ENCODE measurements at places on chromosomes 6 and 20.
A peak's percentile ranks its signal among the peaks of the same experiment; 100 is the strongest.

GRCh38 chr6:97677626-97678025 lies 394.6 kb upstream of the MMS22L start:
- no peak for DNase-seq

DNA sequence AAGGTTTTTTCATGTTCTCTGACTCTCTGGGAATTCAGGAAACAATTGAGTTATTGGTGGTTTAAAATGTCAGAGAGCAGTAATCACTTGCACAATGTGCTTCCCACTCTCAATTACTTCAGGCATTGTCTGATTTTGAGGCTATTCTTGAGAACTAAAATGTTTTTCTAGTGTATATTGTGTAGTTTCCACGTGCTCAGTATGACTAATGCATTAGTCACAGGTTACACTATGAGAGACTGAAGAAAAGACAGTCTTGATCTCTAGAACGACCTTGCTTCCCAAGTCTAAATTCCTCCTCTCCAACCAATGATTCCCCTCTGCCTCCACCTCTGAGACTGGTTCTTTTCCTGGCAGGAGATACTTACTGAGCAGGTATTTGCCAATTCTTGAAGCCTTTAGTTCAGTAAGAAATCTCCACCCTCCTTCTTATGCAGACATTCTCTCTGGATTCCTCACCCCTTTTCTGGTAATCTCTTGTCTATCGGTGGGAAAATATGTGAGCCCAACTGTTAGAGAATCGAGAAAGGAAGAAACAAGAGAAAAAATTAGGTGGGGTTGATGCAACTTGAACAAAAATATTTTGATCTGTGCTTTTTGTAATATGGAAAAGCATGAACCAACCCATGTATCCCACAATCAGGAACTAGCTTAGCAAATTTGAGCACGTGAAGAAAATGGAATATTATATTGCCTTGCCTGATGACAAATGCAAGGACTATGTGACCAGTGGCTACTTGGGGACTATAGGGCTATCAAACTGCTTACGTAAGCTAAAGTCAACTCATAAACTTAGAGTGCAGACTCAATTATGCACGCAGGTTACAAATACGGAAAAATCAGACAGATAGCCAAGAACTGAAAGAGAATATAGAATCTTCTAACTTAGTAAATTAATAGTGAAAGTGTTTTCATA lies 61.1 kb upstream of the SLC22A16 start:
- no peak for DNase-seq

DNA sequence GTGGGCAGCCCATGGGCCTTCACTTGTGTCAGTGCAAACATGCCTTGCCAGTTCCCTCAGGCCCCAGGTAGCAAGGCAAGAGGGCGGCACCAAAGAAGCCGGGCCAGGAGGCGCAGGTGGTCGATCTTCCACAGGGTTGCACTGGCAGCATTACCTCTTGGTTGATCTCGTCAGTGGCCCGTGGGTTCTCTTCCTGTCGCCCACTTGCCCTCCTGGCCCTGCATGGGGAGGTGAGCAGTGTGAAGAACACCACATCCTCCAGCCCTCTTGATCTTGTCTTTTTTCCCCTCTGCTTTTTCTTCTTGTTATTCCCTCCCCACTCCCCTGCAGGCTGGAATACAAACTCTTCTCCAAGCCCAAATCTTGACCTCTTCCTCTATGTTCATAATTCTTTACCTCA lies 3.0 kb upstream of the CST11 start:
- no peak for DNase-seq

DNA sequence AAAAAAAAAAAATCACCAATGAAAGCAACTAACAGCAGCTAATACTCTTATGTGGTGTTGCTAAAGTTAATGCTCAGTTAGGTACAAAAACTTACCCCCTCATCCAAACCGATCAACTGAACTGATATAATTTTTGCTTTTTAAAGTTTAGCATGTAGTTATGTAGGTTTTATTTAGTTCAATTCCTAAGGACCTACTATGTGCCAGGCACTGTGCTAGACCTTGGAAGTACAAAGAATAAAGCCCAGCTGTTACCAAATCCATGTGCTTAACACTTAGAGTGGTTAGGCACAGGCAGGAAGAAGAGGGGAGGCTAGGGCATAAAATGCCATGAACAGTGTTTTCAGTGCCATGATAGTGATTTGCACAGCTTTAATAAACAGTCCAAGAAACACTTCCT lies 85.1 kb downstream of the PDSS2 start:
- no peak for DNase-seq

GRCh38 chr6:147564556-147564955 lies 56.1 kb downstream of the SAMD5 start:
- no peak for DNase-seq

DNA sequence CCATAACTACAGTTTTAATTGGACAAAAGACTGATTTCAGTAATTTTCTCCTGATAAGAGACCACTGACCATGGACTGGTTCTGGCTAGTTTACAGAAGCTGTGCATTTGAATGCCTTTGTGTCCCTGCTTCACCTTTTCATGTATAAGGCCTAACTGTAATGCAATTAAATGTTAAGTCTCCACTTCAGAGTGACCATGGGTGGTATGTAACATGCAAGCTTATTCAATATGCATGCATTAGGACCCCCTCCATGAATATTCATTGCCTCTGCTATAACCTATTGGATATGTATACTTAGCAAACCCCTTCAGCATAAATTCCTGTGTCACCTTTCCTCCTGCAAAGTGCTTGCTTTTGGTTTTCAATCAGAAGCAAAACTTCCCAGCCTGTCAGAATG lies 2.2 kb downstream of the UBD start:
- no peak for DNase-seq

DNA sequence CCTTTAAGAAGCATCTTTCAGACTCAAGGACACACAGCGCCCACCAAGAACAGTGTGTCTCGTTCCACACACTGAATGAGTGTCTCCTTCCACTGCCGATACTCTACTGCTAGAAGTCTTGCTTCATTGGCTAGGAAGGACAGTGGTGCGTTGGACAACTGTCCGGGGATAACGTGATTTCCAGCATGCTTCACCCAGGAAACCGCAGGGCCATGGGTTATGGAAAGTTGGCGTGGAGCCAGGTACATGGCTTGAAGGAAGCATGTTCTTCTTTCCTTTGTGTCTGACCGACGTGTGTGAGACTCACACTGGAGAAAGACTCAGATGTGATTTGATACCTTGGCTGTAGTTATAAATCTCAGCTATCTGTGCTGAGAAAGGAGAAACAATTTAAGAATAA lies 73.2 kb downstream of the SMOC2 start:
- DNase-seq: no peak

- DNase-seq: peak; percentile 48
These were observed 173.8 kb downstream of the VEGFA start for GRCh38 chr6:43943781-43944250.

DNA sequence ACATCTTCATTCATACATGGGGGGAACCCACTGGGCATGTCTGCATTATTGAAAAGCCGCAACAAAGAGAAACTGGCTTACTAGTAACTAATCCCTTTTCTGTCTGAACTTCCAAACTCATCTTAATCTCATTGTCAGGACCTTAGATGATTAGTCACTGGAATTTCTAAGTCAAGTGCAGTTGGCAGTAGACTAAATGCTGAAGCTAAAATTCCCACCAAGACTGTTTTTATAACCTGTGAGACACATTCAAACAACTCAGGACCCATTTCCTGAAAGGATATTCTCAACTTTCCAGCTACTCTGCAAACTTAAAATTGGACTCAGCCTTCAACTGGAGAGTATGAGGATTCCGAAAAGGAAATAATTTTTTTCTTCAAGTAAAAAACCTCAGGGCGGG lies 94.8 kb upstream of the SCAF8 start:
- DNase-seq: no peak

GRCh38 chr20:5652626-5653553 lies 97.3 kb upstream of the SHLD1 start:
- DNase-seq: no peak

GRCh38 chr6:160252073-160252813 lies 6.4 kb downstream of the SLC22A2 start:
- DNase-seq: no peak

GRCh38 chr6:169722362-169723199 lies 1.7 kb downstream of the PHF10 start:
- DNase-seq: no peak

GRCh38 chr6:145028144-145028818 lies 707.0 kb downstream of the EPM2A start:
- no peak for DNase-seq

DNA sequence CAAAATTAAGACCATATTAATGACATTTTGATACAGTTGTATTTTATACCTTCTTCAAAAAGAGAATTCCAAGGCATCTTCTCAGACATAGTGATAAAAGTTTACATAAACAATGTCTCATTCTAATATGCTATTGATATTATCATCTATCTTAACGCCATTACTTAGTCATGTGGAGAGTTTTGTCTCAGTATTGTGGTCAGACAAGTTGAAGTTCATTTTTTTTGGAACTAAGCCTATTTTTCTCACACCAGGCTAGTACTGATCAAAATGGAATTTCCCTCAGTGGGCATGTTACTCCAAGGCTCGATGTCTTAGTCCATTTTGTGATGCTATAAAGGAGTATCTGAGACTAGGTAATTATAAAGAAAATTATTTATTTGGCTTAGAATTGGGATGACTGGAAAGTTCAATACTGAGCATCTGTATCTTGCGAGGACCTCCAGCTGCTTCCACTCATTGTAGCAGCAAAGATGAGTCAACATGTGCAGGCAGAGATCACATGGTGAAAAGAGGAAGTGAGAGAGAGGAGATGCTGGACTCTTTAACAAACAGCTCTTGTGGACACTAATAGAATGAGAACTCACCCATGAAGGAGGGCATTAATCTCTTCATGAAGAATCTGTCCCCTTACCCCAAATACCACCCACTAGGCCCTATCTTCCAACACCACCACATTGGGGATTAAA lies 825.5 kb upstream of the MANEA start:
- no peak for DNase-seq

- no peak for DNase-seq
These were observed 3.7 kb downstream of the KCNK17 start for GRCh38 chr6:39310542-39310941.

DNA sequence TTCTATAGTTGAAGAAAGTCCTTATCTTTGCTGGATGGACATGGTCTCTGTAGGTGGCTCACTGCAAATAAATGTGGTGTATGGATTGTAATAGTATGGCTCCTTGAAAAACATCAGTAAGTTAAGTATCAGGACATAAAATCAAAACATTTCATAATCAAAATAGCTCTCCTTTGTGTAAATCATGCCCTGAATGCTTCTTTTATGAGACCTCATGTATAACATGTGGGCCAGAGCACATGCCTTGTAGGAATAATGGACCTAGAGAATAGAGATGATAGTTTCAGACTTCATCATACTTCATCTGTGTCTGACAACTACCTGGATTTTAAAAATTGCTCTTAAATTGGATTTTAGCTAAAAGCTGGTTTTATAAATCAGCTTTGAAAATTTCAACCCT lies 159.9 kb downstream of the ASCC3 start:
- no peak for DNase-seq

DNA sequence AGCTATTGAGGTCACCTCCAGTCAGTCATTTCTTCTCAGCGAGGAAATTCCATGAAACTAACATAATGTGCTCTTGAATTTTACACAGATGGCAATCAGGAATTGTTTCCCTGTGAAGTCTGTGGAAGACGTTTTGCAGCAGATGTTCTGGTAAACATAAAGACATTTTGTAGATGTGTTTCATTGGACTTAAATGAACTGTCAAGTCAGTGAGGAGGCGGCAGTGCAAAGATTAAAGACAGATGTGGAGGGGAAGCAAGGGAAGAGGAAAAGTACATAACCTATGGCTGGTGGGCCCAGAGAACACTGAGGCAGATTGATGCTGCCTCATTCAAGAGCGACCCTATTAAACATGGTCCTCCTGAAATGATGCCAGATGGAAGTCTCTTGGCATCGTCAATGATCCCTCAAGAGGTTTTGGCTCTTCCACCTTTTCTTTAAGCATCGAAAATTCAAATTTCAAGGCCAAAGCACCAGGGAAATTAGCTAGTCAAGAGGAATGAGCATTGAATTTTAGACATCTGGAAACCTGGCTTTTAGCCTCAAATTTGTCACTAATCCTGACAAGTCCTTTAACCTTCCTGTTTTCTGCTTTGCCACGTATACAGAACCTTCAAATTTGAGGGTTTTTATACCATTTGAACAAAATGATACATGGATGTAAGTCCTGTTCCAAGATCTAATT lies 20.1 kb downstream of the ZC2HC1B start:
- no peak for DNase-seq

GRCh38 chr20:37853823-37854375 lies 49.0 kb upstream of the VSTM2L start:
- DNase-seq: no peak

DNA sequence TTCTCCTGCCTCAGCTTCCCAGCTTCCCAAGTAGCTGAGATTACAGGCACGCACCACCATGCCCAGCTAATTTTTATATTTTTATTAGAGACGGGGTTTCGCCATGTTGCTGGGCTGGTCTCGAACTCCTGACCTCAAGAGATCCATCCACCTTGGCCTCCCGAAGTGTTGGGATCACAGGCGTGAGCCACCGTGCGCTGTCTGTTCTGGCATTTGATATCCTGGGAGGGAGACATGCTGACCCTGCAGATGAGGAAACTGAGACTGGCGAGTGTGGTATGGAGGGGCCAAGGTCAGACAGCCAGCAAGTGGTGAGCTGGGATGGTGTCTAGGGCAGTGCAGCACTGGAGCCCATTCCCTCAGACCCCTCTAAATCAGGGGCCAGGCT lies 44.6 kb downstream of the SRC start:
- peak; percentile 30 for DNase-seq

DNA sequence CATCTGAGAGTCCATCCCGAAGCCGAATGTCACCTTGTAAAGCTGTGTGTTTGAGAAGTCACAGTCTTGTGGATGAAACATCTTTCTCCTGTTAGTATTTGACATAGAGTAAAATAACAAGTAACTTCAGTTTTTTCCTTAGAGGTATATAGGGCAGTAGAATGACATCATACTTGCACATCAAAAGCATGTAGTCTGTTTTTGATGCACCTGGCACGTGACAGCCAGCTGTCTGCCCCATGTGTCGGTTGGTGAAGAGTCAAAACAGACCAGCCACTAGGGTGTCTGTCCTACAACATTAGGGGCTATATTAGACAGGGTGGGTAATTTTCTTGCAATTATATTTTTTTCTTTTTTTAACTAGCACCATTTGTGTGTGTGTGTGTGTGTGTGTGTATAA lies 70.2 kb downstream of the SNX9 start:
- no peak for DNase-seq

GRCh38 chr6:119915971-119916370 lies 566.4 kb upstream of the MAN1A1 start:
- DNase-seq: no peak

- DNase-seq: no peak
These were observed 43.7 kb downstream of the TOP1 start for GRCh38 chr20:41072190-41072863.

DNA sequence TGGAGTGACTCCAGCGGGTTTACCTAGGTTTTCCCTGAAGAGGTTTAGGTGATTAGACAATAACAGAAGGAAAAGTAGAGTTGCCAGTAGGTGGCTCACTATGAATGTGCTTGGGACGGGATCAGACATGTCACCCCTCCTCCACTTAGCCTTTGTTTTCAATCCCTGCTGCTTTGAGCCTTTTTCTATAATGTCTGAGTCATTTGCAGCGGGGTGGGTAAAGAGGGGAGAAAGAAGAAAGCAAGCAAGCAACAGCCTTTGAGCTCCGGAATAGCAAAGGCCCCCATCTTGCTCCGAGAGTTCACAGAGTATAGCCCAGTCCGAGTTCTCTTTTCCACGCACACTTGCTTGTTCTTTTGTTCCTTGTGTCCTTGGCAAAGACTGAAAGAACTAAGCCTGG lies 129.1 kb downstream of the PACRG start:
- no peak for DNase-seq
